ENCODE measurements at places on chromosomes 11 and 22.

GRCh38 chr11:92865352-92865751 is 104.1 kb upstream of the MTNR1B start:
- DNase-seq, result no peak

DNA sequence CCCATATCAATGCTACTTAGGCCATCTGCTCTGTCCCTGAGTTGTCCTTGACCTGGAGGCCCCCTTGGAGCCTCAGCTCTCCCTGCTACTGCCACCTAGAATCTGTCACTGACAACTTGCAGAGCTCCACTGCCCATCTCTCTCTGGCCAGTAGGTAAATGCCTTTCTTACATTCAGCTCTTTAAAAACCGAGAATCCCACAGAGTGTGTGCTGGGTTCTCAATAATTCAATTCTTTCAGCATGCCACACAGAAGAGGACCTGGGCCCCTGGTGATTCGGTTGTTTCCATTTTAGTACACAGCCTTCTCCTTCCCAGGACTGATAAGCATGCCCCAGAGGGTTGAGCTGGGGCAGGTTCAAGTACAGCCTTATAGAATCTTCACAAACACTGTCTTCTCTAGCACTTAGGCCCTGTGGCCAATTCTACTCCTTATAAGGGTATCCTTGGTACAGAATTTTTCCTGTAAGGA is 22.0 kb upstream of the IPO7 start:
- peak; percentile 24 for DNase-seq

GRCh38 chr11:128179512-128179911 is 407.8 kb downstream of the ETS1 start:
- DNase-seq, result no peak

DNA sequence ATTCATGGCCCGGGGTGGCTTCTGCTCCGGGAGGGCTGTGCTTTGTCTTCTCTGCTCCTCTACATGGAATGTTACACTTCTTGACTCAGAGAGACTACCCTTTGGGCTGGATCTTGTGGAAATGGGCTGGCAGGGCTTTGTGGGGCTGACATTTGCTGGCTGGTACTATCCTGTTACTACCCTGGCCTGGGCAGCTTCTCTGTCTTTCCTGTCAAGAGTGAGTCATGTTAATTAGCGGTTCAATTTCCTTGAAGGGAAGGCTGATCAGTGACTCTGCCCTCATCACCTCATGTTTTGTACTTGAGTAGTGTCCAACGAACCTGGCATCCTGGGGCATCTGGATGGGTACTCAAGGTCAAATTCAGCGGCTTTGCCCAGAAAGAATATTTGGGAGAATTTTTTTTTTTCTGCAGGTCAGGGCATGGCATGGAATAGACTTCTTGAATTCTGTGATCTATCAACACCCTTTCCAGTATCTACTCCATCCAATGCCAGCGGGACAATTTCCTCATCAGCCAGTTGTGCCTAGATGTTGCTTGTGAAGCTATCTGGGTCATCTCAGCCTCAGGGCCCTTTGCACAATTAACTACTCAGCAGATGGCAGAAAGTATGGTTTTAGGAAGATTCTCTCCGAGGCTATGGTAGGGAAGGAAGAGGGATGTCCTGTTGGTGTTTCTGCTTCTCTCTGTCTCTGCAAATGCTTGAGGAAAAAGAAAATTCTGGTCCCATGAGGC is 140.5 kb upstream of the PLET1 start:
- no peak for DNase-seq

DNA sequence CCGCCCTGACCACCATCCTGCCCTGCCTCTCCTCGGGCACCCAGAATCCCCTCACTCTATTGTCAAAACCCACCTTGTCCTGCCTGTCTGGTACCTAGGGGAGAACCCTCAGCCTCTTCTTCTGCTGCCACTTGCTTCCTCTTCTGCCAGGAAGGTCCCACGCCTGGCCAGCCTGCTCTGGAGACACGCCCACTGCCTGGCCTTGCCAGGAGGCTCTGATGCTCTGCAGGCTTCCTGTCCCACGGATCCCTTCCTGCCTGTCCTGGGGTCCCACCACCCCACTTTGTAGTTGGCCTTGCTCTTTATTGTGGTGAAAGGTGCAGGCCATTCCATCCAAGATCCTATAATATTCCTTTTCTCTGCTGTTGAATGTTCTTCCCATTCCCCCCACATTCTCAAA is 63.4 kb downstream of the BMAL1 start:
- DNase-seq, result no peak

DNA sequence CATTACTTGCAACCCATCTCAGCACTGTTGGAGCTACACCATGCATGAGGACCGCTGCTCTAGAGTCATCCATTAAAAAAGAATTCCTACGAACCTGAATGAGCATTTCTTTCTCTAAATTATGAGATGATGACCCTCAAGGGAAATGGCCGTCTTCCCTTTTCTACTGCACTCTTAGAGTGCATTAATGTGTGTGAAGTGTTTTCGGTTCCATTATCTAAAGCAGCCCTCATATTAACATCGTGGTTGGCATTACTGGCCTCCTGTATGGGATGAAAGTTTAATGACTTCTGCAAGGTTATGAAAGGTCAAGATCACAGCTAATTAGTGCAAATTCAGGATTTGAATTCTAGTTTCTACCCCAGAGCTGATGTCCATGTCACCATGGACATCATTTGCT is 16.7 kb downstream of the CD44 start:
- no peak for DNase-seq

DNA sequence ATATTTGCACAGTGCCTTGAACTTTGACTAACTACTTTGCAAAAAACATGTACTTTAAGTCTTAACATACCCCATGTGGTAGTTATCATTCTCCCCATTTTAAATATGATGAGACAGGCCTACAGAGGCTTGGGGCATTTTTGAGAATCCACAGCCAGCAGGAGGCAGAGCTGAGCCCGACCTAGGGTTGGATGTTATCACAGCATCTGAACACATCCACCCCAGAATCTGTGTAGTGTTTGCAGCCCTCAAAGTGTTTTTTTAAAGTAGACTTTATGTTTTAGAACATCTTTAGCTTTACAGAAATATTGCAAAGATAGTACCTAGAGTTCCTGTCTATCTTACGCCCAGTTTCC is 17.6 kb downstream of the OTOG start:
- DNase-seq, result peak; percentile 15

DNA sequence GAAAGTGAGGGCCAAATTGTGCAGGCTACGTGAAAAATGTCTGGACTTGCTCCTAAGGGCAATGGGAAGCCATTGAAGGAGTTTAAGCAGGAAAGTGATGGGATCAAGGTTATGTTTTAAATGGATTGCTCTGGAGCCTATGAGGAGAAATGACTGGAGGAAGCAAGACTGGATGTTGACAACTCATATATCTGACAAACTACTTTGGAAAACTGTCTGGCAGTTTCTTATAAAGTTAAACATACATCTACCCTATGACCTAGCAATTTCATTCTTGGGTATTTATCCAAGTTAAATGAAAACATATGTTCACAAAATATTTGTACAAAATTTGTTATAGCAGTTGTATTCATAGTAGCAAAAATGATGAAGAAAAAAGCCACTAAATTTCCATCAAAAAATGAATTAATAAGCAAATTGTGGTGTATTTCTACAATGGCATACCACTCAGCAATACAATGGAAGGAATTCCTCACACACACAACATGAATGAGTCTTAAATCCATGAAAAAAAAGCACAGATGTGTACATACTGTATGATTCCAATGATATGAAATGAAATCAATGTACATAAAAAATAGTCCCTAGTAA is 24.1 kb downstream of the FZD4 start:
- DNase-seq, result no peak
